ENCODE measurements at places on chromosomes 7 and 10. TPM values are rescaled to one million over a fixed set of nuclear protein-coding genes. Genes with fewer than 3 reads are reported as not detected.

GRCh38 chr7:115276791-115277190 is 354.9 kb downstream of the MDFIC start:
- DNase-seq, result no peak

DNA sequence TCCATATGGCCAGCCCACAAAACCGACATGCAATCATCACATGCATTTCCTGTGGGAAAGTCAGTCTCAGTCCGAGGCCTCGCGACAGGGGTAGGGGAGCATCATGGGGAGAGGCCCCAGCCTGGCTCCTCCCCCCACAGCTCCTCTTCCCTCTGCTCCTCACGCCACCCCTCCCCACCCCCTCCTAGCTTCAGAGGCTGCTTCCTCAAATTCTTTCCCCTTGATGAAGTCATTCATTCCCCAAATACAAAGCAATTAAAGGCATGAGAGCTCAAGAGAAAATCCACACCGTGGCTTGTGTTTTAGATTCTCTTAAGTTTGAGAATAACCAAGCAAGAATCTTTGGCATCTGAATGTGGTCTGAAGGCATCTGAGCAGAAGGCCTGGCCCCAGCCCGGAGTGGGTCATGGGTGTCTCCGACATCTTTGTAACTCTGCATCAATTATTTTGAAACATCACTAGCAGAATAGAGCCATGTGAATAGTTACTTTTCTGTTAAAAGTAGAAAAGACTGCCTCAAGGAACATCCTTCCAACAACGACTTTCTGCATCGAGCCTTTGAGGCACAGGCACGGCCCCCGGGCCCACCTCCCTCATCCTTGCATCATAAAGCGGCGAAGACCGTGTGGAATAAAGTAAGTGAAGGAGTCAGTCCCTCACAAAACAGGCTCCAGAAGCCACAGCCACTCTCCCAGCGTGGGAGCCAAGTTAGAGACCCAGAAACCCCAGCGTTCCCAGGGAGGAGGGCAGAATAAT is 90.9 kb downstream of the DIP2C start:
- no peak for DNase-seq

DNA sequence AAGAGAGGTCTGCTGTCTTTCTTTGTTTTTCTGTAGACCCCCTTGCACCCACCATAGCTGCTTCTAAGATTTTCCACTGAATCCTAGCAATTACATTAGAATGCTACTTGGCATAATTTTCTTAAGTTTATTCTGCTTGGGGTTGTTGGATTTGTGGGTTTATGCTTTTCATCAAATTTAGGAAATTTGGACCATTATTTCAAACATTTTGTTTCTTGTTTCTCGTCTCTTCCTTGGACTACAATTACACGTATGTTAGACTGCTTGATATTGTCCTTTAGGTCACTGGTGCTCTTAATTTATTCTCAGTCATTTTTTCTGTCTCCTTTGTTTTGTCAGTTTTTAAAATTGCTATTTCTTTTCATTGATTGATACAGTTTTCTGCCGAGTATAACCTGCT is 65.8 kb downstream of the FANK1 start:
- DNase-seq, result no peak

- no peak for DNase-seq
Measured at GRCh38 chr10:24519950-24520349, 203.7 kb downstream of the ARHGAP21 start.

- no peak for DNase-seq
Measured at GRCh38 chr7:47525066-47525623, 56.8 kb downstream of the TNS3 start.

DNA sequence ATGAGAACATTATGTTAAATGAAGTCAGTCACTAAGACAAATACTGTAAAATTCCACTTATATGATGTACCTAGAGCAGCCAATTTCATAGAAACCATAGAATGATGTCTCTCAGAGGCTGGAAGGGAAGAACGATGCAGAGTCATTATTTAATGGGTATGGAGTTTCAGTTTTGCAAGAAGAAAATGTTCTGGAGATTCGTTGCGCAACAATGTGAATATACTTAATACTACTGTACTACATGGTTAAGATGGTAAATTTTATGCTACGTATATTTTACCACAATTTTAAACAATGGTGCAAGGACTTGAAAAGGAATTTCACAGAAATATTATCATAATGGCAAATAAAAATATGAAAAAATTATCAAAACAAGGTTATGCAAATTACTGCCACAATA is 972.6 kb downstream of the KCNMA1 start:
- no peak for DNase-seq

DNA sequence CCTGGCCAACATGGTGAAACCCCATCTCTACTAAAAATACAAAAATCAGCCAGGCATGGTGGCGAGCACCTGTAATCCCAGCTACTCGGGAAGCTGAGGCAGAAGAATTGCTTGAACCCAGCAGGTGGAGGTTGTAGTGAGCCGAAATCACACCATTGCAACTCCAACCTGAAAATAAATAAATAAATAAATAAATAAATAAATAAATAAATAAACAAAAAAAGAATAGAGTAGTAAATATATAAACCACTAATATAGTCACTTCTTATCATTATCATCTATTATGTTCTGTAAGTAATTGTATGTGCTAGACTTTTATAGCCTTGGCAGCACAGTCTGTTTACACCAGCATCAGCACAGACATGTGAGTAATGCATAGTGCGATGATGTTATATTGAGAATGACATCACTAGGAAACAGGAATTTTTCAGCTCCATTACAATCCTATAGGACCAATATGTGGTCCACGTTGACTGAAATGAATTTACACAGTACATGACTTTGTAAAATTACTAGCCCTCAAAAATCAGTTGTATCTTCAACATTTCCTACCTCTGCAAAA is 385.4 kb upstream of the ANKRD30A start:
- DNase-seq, result no peak

- DNase-seq, result no peak
Measured at GRCh38 chr7:68640103-68640502, 958.2 kb upstream of the AUTS2 start.

DNA sequence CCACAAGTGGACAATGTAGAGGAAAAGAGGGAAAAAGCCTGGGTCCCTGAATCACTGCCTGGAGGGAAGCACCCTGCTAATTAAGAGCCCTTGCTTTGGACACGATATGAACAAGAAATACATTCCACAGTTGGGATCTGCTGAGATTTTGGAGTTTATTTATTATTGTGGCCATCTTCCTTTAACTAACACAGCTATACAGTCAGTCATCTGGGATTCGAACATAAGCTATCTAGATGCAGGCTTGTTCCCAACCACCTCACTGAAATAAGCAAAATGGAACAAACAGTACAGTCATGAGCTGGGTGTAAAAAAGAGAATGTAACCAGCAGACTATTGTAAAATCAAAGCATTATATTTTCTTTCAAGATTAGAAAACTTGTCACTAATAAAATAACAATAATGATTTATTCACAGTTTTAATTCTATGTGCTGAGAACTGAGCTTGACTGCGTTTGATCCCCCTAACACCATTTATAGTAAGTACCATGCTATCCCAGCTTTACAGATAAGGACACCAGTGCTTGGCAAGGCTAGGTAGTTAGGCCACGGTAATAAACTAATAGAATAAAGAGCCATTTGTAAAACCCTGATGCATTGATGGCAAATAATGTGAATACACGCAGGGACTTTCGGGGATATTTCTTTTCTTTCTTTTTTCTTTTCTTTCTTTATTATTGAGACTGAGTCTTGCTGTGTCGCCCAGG is 223.8 kb upstream of the KLF6 start:
- no peak for DNase-seq

GRCh38 chr10:110036640-110037039 is 28.9 kb downstream of the ADD3 start:
- DNase-seq, result no peak

DNA sequence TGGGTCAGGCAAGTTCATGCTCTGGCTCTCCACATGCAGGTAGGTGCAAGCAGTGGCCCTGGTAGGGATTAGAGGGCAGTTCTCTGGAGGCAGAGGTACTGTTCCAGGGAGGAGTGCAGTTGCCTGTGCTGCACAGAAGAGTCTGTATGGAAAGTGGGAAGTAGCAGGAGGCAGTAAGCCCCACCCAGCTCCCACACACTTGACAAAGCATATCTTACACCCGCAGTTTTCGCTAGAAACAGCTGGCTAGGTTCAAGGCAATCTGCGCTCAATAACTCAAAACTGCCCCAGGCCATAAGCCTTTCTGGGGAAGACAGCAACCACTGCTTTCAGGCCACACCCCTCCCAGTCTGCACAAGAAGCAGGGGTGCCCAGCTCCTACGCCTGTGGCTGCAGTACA is 33.1 kb upstream of the ARMC3 start:
- no peak for DNase-seq

DNA sequence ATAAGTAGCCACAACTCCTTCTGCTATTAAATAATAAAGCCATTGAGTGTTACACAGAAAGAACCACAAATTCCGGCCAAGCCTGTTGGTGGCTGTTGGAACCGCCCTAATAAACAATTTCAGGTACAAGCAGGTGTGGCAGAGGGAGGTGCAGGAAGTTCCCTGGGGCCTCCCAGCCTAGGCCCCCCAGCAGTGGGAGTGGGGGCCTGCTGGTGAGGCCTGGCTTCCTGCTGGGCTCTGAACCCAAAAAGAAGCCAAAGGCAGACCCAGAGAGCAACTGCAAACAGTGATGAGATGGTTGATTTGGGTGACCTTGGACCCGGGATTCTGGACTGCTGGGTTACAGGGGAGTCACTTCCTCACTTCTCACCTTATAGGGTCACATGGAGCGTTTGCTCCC is 21.0 kb upstream of the LMTK2 start:
- no peak for DNase-seq

GRCh38 chr10:35126062-35126529 is 550 bp upstream of the CREM start:
- DNase-seq, result no peak

DNA sequence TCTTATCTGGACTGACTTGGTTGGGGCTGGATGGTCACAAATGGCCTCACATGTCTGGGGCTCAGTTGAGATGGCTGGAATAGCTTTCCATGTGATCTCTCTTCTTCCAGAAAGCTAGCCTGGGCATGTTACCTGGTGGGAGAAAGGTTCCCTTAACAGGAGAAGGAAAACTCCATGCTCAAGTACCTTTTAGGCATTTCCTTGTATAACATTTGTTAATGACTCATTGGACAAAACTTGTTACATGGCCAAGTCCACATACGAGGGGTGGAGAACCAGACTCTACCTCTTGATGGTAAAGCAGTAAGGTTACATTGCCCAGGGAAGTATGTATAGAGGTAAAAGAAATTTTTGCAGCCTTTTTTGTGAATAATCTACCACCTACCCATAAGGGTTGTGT is 826.4 kb downstream of the LRMDA start:
- no peak for DNase-seq

The GIMAP1 gene
- 28.2 TPM for total RNA-seq
